ENCODE measurements at places on chromosomes 5 and 9.

GRCh38 chr5:111233052-111233374, 8.8 kb downstream of the CAMK4 start:
- no peak for DNase-seq

DNA sequence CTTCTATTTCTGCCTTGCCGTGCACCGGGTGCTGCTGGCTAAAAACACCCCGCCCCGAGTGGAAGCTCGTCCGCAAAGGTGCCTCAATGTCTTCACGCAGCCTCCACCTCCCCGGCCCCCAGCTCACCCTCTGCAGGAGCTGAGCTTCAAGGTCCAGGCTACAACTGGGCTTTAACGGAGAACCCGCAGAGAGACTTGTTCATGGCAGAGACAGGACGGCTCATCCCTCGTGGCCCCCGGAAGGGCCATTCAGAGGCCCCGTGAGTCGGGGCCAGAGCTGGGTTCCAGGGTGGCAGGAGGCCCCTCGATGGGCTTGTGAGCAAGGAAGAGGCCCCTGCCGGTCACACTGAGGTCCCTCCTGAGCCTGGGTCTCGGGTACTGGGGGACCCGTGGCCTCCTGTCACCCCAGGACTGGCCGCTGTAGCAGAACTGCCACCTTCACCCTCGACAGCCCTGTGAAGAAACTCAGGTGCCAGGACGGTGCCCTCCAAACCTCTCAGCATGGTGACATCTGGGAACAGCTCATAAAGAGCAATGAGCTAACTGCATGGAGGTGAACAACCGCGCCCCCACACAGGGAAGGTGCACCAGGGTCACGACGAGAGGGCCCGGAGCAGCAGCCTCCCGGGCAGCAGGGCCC, 58.0 kb upstream of the UBAC1 start:
- no peak for DNase-seq

DNA sequence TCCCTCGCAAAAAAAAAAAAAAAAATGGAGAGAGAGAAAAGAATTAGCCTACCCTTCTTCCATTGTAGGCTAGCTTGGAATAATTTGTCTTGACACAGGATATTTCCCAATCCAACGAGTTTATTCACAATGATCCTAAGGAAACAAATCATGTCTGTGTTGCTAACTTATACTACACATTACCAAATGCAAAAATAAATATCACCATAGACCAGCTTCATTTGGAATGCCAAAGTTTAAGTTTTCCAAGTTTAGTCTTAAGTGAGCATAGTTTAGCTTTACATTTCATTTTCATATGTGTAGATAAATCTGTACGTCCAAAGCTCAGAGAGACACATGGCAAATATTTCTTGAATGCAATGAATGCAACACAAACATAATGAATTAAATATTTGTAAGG, 1106.2 kb upstream of the DMAC1 start:
- no peak for DNase-seq

GRCh38 chr9:121698627-121699570, 47.5 kb downstream of the DAB2IP start:
- no peak for DNase-seq

DNA sequence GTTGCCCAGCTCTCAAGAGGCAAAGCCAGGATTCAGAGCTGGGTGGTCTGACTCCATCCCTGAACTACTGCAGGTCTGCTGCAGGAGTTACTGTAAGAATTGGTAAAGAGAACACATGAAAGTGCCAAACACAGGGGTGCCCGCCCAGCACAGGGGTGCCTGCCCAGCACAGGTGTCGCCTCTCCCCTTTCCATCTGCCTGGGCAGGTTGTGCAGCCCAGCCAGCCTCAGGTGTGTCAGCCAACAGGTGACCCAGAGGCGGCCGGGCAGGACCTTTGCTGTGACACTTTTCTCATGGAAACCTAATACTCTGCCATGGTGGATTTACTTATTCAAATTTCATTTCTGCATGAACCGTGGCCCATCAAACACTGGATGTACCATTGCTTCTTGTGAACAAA, 289.7 kb upstream of the IRX4 start:
- no peak for DNase-seq

GRCh38 chr5:9156282-9156681, 389.6 kb downstream of the SEMA5A start:
- DNase-seq = peak; percentile 39

GRCh38 chr9:68704814-68705530, at the start of gene PIP5K1B:
Gene PIP5K1B, plus strand, starts transcription at chr9:68705240. Its CDS starts 117,375 bp downstream, at chr9:68822615.
- DNase-seq = peak; percentile 4

Measured in skeletal muscle cell (primary cell).